ENCODE measurements at places on chromosomes 1 and 21.

DNA sequence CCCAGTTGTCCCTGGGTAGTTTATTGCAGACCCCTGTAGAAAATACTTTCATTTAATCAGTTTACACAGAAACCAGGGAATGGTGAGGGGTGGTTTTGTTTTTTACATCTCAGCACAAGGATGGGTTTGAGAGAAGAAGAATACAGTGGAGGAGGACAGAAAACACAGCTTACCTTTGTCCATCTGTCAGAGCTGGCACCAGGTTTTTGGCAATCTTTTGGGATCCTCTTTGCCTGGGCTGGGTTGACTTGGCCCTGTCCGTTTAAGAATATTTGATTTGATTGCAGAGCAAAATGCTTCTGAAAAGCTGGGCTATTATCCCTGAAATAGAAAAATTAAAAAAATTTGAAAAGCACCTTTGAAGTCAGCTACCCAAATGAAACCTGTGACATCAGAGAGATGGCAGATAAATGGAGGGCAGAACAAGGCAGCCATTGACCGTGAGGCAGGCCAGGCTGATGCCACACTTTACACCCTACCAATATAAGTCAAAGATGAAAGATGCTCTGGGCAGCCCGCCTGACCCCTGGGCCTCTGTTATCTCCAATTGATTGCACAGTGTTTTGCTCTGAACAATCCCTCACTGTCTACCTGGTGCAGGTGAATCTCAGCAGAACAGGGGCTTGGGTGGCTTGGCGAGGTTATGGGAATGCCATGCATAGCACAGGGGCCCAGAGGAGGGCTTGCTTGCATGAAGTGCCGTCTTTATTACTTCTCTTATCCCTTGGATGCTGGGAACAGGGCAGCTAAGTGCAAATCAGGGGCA is 218.8 kb downstream of the LMX1A start:
- H3K36me3 ChIP-seq, result no peaks in the 10 kb centered on the region
- no peak overlapping the region for H3K27ac ChIP-seq
- no peak for DNase-seq
- no peak overlapping the region for H3K4me3 ChIP-seq
- no peaks in the 10 kb centered on the region for H3K4me1 ChIP-seq
- peaks cover 6% of the 10 kb centered on the region for H3K27me3 ChIP-seq

DNA sequence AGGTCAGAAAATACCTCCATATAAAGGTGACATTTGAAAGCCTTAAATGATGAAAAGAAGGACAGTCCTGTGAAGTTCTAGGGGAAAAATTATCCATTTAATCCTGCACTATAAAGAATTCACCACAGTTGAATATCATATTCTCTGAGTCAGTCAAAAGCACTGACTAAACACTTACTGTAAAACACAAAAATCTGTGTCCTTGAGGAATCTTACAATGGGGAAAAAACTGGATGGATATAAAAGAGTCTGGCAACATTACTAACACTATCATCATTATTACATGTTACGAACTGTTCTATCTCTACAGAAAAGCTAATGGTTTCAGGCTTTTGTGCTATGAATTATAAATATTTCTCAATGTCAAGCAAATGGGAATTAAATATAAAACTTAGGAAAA is 42.4 kb upstream of the HP1BP3 start:
- H3K4me1 ChIP-seq, result no peaks in the 10 kb centered on the region
- no peak for DNase-seq

GRCh38 chr1:154443274-154444013 is 38.3 kb downstream of the IL6R start:
- no peaks in the 10 kb centered on the region for H3K4me1 ChIP-seq
- no peak overlapping the region for H3K27ac ChIP-seq
- no peaks in the 10 kb centered on the region for H3K36me3 ChIP-seq
- no peak for DNase-seq
- no peaks in the 10 kb centered on the region for H3K27me3 ChIP-seq
- no peak overlapping the region for H3K4me3 ChIP-seq

DNA sequence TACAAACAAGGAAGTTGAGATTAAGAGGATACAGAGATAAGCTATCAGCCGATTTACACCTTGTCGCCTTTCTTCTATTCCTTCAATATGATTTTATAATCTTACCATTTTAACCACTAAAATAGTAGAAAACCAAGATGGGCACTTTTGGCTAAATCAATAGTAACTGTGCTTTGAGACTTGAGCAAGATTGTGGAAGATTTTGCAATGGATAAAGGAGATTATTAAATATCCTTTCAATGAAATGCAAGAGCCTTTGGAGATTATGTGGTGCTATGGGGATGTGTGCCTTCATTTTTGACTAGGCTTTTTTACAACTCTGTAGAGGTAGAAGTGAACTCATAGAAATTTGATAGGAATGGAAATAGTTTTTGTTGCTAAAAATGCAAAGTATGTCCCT is 33.7 kb downstream of the ADAMTS1 start:
- no peaks in the 10 kb centered on the region for H3K4me1 ChIP-seq
- H3K4me3 ChIP-seq, result no peak overlapping the region
- H3K27me3 ChIP-seq, result no peaks in the 10 kb centered on the region
- no peak for DNase-seq
- no peak overlapping the region for H3K27ac ChIP-seq

- H3K27me3 ChIP-seq, result no peaks in the 10 kb centered on the region
- no peaks in the 10 kb centered on the region for H3K4me1 ChIP-seq
- H3K36me3 ChIP-seq, result no peaks in the 10 kb centered on the region
- H3K4me3 ChIP-seq, result no peak overlapping the region
Observed at GRCh38 chr1:90882221-90882620, 139.6 kb downstream of the ZNF644 start.

- no peak overlapping the region for H3K4me3 ChIP-seq
- no peaks in the 10 kb centered on the region for H3K4me1 ChIP-seq
- no peaks in the 10 kb centered on the region for H3K36me3 ChIP-seq
- no peak overlapping the region for H3K27ac ChIP-seq
- DNase-seq, result no peak
Observed at GRCh38 chr21:37799211-37800056, 116.8 kb downstream of the KCNJ6 start.

- H3K36me3 ChIP-seq, result peaks cover 4% of the 10 kb centered on the region
- H3K27ac ChIP-seq, result peak overlapping the region; percentile 79
- peaks cover 25% of the 10 kb centered on the region for H3K4me1 ChIP-seq
Observed at GRCh38 chr1:236051242-236051791, 13.6 kb downstream of the NID1 start.

DNA sequence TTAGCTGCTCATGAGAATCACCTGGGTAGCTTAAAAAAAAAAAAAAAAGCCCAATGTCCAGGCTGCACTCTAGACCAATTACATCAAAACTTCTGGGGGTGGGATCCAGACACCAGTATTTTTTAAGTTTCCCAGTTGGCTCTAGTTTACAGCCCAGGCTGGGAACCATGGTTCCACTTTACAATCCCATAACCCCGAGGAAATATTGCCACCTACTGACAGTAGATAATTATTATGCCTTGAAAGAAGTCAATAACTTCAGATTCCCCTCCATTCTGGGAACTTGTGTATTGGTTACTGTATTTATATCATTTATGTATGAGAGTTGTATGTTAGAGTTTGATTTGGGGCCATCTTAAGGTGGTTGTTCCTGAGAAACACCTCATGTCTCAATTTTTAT is 100.2 kb downstream of the SPATA46 start:
- H3K4me1 ChIP-seq, result no peaks in the 10 kb centered on the region
- H3K4me3 ChIP-seq, result no peak overlapping the region
- no peak overlapping the region for H3K27ac ChIP-seq
- DNase-seq, result no peak
- no peaks in the 10 kb centered on the region for H3K36me3 ChIP-seq
- no peaks in the 10 kb centered on the region for H3K27me3 ChIP-seq

DNA sequence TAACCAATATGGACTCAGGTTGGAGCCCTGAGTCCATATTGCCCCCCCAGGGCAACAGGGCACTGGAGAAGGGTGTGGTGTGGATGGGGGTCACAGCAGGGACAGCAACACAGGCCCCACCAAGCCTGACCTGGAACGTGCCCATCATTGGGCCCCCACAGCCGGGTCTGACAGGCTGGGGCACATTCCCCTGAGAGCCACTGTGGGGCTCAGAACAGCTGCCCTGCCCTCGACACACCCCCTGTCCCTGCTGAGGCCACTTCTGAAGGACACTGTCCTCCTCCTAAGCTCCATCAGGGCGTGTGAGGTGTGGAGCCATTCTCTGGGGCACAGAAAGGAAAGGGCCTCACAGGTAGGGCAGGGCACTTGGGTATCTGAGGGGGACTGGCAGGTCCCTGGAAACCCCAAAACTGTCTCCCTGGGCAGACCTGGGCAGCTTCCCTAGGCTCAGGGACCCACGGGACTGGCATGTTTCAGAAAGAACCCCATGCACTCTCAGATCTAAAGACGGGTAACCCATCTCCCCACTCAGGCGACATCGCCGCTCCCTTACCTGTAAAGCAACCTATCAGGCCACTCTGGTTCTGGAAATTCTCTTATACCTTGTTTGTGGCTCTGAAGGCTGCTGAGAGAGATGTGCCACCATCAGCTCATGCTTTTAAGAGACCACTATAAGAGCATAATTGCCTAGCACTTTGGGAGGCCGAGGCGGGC is 95.5 kb downstream of the DMRTB1 start:
- H3K27ac ChIP-seq, result no peak overlapping the region
- H3K4me3 ChIP-seq, result no peak overlapping the region
- H3K27me3 ChIP-seq, result no peaks in the 10 kb centered on the region
- H3K4me1 ChIP-seq, result peaks cover 4% of the 10 kb centered on the region
- peaks cover 9% of the 10 kb centered on the region for H3K36me3 ChIP-seq

Measured in spinal cord (tissue), 10 donors.